Effector memory CD4-positive, alpha-beta T cell (primary cell): ENCODE measurements at places on chromosomes 12 and 14.

- peaks cover 27% of the 10 kb centered on the region for H3K27me3 ChIP-seq
- H3K36me3 ChIP-seq: no peaks in the 10 kb centered on the region
- H3K27ac ChIP-seq: no peak overlapping the region
- peak overlapping the region; percentile 1 for H3K4me3 ChIP-seq
- DNase-seq: no peak
- peaks cover 8% of the 10 kb centered on the region for H3K4me1 ChIP-seq
Observed at GRCh38 chr14:41606282-41606531, 469 bp upstream of the LRFN5 start.

- no peaks in the 10 kb centered on the region for H3K27me3 ChIP-seq
- no peaks in the 10 kb centered on the region for H3K36me3 ChIP-seq
- peaks cover 44% of the 10 kb centered on the region for H3K4me1 ChIP-seq
- no peak for DNase-seq
Observed at GRCh38 chr14:65852689-65853088, 440.2 kb downstream of the FUT8 start.

- no peaks in the 10 kb centered on the region for H3K27me3 ChIP-seq
- H3K27ac ChIP-seq: peak overlapping the region; percentile 69
- peak; percentile 43 for DNase-seq
- no peaks in the 10 kb centered on the region for H3K36me3 ChIP-seq
- H3K4me1 ChIP-seq: peaks cover 93% of the 10 kb centered on the region
- H3K4me3 ChIP-seq: peak overlapping the region; percentile 14
Observed at GRCh38 chr14:98173305-98173704, 1098.7 kb downstream of the BCL11B start.

- no peaks in the 10 kb centered on the region for H3K4me1 ChIP-seq
- no peak overlapping the region for H3K4me3 ChIP-seq
- no peak overlapping the region for H3K27ac ChIP-seq
- H3K27me3 ChIP-seq: no peaks in the 10 kb centered on the region
- H3K36me3 ChIP-seq: no peaks in the 10 kb centered on the region
Observed at GRCh38 chr12:87383680-87384079, 645.5 kb downstream of the C12orf50 start.

DNA sequence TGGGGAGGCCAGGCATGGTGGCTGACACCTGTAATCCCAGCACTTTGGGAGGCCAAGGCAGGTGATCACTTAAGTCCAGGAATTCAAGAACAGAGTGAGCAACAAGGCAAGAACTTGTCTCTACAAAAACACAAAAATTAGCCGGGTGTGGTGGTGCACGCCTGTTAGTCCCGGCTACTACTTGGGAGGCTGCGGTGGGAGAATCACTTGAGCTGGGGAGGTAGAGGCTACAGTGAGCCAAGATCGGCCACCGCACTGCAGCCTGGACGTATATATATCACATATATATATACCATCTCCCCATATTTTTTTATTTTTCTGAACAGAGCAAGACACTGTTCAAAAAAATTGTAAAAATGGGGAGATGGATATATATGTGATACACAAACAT lies 19.5 kb downstream of the CKAP4 start:
- H3K4me3 ChIP-seq: no peak overlapping the region
- no peak for DNase-seq
- no peaks in the 10 kb centered on the region for H3K36me3 ChIP-seq
- peaks cover 15% of the 10 kb centered on the region for H3K4me1 ChIP-seq
- peak overlapping the region; percentile 73 for H3K27ac ChIP-seq

DNA sequence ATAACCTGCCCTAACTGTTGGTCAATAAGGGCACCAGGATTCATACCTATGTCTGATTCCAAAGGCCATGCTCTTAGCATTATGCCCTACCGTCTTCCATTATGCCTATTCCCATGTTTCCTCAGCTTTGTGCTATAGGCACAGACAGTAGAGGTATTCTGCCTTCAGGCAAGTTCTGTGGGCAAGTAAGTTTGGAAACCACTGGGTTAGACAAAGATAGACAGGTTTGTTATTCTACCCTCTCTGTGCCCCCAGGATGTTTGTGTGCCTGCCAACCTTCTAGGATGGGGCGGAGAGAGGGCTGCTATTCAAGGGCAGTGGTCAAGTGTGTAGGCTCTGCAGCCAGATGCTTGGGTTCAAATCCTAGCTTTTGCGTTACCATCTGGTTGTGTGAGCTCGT lies 4.6 kb downstream of the RAPGEF3 start:
- no peak overlapping the region for H3K27ac ChIP-seq
- no peaks in the 10 kb centered on the region for H3K27me3 ChIP-seq
- no peak overlapping the region for H3K4me3 ChIP-seq
- H3K36me3 ChIP-seq: no peaks in the 10 kb centered on the region

GRCh38 chr14:69193721-69194120 lies 2.4 kb downstream of the EXD2 start:
- H3K4me1 ChIP-seq: no peaks in the 10 kb centered on the region
- H3K4me3 ChIP-seq: no peak overlapping the region
- no peaks in the 10 kb centered on the region for H3K27me3 ChIP-seq
- no peaks in the 10 kb centered on the region for H3K36me3 ChIP-seq
- no peak overlapping the region for H3K27ac ChIP-seq
- DNase-seq: no peak

GRCh38 chr12:31724557-31724956 lies 4.3 kb downstream of the AMN1 start:
- H3K4me3 ChIP-seq: no peak overlapping the region
- DNase-seq: no peak
- no peak overlapping the region for H3K27ac ChIP-seq
- no peaks in the 10 kb centered on the region for H3K36me3 ChIP-seq
- H3K4me1 ChIP-seq: peaks cover 8% of the 10 kb centered on the region
- no peaks in the 10 kb centered on the region for H3K27me3 ChIP-seq

DNA sequence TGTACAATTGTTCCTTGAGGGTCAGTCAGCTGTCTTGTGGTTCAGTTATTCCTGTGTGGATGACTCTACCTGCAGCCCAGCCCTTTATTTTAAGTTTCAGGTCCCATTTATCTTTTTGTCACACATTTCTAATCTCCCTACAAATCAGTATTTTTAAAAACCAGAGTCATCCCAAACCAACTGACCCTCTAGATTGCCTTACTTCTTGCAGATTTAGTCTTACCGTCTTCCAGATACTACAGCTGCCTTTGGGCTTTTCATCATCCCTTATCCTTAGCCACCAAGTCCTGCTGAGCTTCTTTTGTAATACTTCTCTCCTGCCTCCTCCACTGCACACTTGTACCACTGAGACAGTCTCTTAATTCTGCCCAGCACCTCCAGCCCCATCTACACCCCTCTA lies 54.9 kb downstream of the PRKCH start:
- H3K27ac ChIP-seq: no peak overlapping the region
- DNase-seq: no peak
- H3K4me3 ChIP-seq: no peak overlapping the region
- peaks cover 14% of the 10 kb centered on the region for H3K36me3 ChIP-seq
- peaks cover 42% of the 10 kb centered on the region for H3K4me1 ChIP-seq

GRCh38 chr14:68546839-68547238 lies 246.0 kb downstream of the ZFP36L1 start:
- H3K36me3 ChIP-seq: no peaks in the 10 kb centered on the region
- H3K4me1 ChIP-seq: no peaks in the 10 kb centered on the region
- H3K27ac ChIP-seq: no peak overlapping the region
- no peak for DNase-seq
- H3K4me3 ChIP-seq: no peak overlapping the region
- H3K27me3 ChIP-seq: no peaks in the 10 kb centered on the region

DNA sequence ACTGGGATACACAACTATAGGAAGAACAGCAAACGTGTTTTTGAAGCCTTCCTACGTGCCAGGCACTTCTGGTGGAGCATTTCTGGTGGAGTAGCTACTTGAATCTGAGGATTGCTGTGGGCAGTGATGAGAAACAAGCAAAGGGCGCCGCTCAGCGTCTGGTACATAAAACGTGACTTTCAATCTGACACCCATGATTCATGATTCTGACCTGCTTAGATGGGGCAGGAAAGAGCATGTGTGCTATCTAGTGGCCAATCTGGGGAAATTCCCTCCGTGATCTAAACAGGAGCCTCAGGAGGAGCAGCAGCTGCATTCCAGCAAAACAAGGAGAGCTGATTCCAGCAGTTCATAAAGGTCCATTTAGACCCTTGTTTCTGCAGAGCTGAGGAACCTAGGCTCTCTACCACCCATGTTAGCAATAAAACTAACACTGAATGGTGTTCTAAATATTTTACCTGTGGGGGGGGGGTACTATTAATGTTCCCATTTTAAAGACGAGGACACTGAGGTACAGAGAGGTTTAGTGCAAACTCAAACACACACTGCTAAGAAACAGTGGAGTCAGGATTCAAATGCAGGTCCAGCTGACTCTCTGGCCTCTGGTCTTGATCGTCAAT lies 37.8 kb downstream of the PAH start:
- H3K27me3 ChIP-seq: peaks cover 4% of the 10 kb centered on the region
- H3K36me3 ChIP-seq: no peaks in the 10 kb centered on the region
- no peaks in the 10 kb centered on the region for H3K4me1 ChIP-seq
- H3K4me3 ChIP-seq: no peak overlapping the region
- DNase-seq: no peak

- peak overlapping the region; percentile 43 for H3K27ac ChIP-seq
- no peaks in the 10 kb centered on the region for H3K27me3 ChIP-seq
- no peaks in the 10 kb centered on the region for H3K36me3 ChIP-seq
- peaks cover 19% of the 10 kb centered on the region for H3K4me1 ChIP-seq
- peak overlapping the region; percentile 75 for H3K4me3 ChIP-seq
- no peak for DNase-seq
Observed at GRCh38 chr12:89352242-89352491, 134 bp downstream of the DUSP6 start.

- H3K36me3 ChIP-seq: no peaks in the 10 kb centered on the region
- no peak overlapping the region for H3K4me3 ChIP-seq
- DNase-seq: no peak
- H3K4me1 ChIP-seq: no peaks in the 10 kb centered on the region
Observed at GRCh38 chr12:17361224-17361623, 728.8 kb downstream of the RERGL start.

GRCh38 chr12:91887957-91888356 lies 257.7 kb downstream of the BTG1 start:
- no peak overlapping the region for H3K4me3 ChIP-seq
- DNase-seq: no peak

DNA sequence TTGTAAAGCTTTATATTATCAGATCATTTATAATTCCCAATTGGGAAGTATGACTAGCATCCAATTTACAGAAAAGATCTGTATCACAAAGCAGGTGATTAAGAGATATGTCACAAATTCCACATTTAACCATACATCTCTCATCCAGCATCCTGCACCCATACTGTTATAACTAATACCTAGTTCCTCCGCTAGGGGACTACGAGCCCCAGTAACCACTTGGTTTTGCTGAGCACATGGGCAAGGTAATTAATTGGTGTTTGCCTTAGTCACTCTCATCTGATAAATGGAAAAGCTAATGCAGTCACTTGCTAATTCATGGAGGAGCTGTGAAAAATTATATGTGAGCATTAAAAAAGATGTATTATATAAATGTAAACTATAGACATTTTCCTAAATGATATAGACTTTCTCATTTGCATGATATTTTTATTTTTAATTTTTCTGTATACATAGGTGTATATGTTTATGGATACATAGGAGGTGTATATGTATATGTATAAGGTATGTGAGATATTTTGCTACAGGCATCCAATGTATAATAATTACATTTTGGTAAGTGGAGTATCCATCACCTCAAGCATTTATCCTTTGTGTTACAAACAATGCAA lies 1031.8 kb downstream of the GALC start:
- no peaks in the 10 kb centered on the region for H3K27me3 ChIP-seq
- H3K4me1 ChIP-seq: no peaks in the 10 kb centered on the region
- no peak overlapping the region for H3K4me3 ChIP-seq
- no peak overlapping the region for H3K27ac ChIP-seq

GRCh38 chr12:56593909-56594621 lies 36.1 kb downstream of the BAZ2A start:
- H3K4me3 ChIP-seq: no peak overlapping the region
- peak; percentile 43 for DNase-seq
- no peak overlapping the region for H3K27ac ChIP-seq
- H3K36me3 ChIP-seq: peaks cover 24% of the 10 kb centered on the region
- no peaks in the 10 kb centered on the region for H3K4me1 ChIP-seq

GRCh38 chr14:101200650-101201516 lies 297.4 kb upstream of the RTL1 start:
- no peaks in the 10 kb centered on the region for H3K27me3 ChIP-seq
- no peak overlapping the region for H3K4me3 ChIP-seq
- no peak overlapping the region for H3K27ac ChIP-seq
- H3K4me1 ChIP-seq: no peaks in the 10 kb centered on the region

GRCh38 chr14:78701246-78701645 lies 531.1 kb downstream of the NRXN3 start:
- H3K4me3 ChIP-seq: no peak overlapping the region
- H3K36me3 ChIP-seq: no peaks in the 10 kb centered on the region
- no peak for DNase-seq
- no peaks in the 10 kb centered on the region for H3K4me1 ChIP-seq

DNA sequence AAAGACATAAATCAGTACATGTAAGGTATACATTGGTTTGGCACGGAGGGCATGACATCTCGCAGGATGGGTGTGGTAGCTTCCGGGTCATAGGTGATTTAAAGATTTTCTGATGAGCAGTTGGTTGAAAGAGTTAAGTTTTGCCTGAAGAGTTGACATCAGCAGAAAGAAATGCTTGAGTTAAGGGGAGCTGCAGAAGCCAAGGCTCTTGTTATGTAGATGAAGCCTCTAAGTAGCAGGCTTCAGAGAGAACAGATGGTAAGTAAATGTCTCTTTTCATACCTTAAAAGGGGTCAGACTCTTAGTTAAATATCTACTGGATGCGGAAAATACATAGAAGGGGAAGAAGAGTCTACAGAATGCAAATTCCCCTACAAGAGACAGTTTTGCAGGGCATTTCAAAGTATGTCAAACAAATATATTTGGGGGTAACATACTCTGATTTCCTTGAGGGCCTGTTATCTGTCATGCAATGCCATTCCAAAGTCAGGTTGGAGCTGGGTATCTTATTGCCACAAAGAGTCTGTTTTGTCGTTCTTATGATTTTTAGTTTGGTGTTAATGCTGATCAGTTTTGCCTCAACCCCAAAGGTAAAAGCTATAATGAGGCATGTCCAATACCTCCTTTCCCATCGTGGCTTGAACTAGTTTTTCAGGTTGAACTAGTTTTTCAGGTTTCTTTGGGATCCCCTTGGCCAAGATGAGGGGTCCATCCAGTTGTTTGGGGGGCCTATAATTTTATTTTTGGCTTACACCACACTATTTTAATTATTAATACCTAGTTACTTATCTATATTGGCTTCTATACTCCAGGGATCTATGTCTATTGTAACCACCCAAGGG lies 67.0 kb downstream of the PTHLH start:
- H3K27ac ChIP-seq: no peak overlapping the region
- H3K27me3 ChIP-seq: no peaks in the 10 kb centered on the region
- no peak overlapping the region for H3K4me3 ChIP-seq
- DNase-seq: no peak
- no peaks in the 10 kb centered on the region for H3K4me1 ChIP-seq
- no peaks in the 10 kb centered on the region for H3K36me3 ChIP-seq
